ENCODE measurements at places on chromosomes 7 and 10.

DNA sequence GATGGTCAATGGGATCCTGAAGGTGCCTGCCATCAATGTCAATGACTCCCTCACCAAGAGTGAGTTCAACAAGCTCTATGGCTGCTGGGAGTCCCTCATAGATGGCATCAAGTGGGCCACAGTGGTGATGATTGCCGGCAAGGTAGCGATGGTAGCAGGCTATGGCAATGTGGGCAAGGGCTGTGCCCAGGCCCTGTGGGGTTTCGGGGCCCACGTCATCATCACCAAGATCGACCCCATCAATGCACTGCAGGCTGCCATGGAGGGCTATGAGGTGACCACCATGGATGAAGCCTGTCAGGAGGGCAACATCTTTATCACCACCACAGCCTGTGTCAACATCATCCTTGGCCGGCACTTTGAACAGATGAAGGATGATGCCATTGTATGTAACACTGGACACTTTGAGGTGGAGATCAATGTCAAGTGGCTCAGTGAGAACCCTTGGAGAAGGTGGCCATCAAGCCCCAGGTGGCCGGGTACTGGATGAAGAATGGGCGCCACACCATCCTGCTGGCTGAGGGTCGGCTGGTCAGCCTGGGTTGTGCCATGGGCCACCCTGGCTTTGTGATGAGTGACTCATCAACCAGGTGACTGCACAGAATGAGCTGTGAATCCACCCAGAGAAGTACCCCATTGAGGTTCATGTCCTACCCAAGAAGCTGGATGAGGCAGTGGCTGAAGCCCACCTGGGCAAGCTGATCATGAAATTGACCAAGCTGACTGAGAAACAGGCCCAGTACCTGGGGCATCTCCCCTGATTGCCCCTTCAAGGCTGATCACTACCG lies 63.0 kb upstream of the ANTXRL start:
- DNase-seq: no peak

DNA sequence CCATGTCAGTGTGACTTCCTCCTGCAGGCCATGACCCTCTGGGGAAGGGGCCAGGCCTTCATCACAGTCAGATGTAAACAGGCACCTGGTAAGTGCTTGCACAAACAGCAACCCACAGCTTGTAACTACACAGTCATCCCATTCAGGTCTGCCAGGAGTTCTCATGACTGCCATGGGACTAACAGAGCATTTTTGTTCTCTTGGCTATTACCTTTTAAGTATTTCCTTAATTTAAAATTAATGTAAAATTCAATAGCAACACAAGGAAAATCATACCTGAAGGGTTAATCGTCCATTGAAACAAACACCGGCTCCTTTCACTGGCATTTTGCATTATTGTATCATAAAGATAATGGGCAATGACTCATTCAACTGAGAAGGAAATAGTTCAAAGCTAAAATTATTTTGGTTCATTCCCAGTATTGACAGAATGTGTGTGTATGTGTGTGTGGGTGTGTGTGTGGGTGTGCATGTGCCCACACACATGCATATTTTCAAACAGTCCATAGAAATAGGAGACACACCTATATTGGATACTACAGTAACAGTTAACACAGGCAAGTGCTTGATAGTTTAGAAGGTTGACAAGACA lies 307.9 kb downstream of the WDR11 start:
- peak; percentile 68 for DNase-seq

GRCh38 chr7:136133551-136133950 lies 156.4 kb upstream of the MTPN start:
- DNase-seq: no peak

- DNase-seq: no peak
These were observed 145.6 kb downstream of the RELN start for GRCh38 chr7:103843689-103844480.

GRCh38 chr7:94912085-94912484 lies 4.7 kb downstream of the PPP1R9A start:
- DNase-seq: no peak

GRCh38 chr10:116451711-116452337 lies 24.2 kb downstream of the PNLIPRP3 start:
- DNase-seq: no peak

DNA sequence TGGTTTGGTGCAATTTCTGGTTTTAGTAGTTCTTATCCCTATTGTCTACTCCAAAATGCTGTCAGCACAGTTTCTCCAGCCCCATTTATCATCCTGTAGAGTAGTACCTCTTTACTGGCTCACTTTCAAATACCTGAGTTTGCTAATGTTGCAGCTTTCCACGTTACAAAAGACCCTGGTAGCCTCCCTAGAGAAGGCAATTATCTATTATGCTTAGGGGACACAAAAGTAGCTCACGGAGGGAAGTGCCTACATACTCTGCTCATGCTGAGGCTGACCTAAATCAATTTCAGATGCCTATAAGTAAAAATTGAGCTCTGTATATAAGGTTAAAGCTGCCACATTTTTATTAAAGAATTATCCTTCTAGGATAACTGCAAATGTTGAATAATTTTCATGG lies 603.6 kb downstream of the CNTNAP2 start:
- no peak for DNase-seq

- no peak for DNase-seq
These were observed 445.1 kb downstream of the PLXNA4 start for GRCh38 chr7:132131196-132131595.

GRCh38 chr10:79149662-79150443 lies 81.1 kb downstream of the ZMIZ1 start:
- DNase-seq: no peak

DNA sequence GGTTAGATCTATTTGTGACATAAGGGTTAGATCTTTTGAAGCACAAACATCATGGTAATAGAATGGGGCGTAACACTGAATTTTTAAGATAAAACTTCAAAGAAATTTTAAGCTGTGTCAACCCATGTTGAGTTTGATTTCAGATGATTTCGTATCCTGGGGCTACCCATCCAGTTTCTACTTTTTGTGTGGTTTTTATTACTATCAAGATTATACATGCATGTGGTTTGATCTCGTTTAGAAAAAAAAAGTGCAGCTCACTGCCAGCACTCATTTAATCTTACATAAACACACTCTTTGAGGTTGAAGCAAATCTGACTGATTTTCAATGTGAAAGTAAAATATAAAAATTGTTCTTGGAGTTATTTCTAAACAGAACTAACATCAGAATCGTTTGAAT lies 140.8 kb upstream of the GRB10 start:
- no peak for DNase-seq

- no peak for DNase-seq
These were observed 312.5 kb downstream of the PPP1R3A start for GRCh38 chr7:113606325-113606724.

DNA sequence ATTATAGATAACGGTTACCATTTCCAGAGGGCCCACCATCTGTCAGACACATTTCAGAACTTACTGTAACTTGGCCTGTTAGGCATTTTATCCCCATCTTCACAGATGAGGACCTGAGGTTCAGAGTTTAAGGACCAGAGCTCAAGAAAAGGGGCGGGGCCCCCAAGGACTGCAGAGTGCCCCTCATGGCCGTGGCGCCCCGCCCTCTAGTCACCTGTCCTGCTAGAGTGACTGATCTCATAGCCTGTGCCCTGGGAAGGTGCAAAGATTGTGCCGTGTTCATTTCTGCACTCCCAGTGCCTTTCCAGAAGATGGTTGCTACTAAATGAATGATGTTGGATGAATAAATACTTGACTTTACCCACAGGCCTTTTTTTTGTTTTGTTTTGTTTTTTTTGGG lies 107.0 kb downstream of the XRCC2 start:
- DNase-seq: no peak

- DNase-seq: no peak
These were observed 135.2 kb downstream of the CUX1 start for GRCh38 chr7:101952355-101953247.

GRCh38 chr10:34031400-34031799 lies 696.9 kb upstream of the NRP1 start:
- no peak for DNase-seq

GRCh38 chr10:91172348-91172747 lies 48.1 kb upstream of the PCGF5 start:
- DNase-seq: no peak

DNA sequence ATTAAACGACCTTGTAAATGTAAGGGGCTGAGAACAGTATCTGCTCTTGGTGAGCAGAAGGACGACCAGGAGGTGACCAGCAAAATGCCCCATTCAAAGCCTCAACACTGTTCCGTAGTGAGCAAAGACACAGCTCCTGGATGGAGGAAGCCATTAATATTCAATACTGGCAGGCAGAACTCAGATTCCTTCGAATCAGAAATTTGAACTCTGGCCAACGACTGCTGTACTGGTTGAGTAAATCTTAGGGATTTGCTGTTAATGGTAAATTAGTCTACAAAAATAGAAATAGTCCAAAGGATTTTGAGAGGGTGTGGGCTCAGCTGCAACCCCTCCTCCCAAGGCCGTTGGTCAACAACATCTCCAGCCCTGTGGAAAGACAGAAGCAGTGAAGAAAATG lies 130.5 kb upstream of the PFKP start:
- no peak for DNase-seq

- no peak for DNase-seq
These were observed 559.7 kb upstream of the MGMT start for GRCh38 chr10:128907155-128907941.

DNA sequence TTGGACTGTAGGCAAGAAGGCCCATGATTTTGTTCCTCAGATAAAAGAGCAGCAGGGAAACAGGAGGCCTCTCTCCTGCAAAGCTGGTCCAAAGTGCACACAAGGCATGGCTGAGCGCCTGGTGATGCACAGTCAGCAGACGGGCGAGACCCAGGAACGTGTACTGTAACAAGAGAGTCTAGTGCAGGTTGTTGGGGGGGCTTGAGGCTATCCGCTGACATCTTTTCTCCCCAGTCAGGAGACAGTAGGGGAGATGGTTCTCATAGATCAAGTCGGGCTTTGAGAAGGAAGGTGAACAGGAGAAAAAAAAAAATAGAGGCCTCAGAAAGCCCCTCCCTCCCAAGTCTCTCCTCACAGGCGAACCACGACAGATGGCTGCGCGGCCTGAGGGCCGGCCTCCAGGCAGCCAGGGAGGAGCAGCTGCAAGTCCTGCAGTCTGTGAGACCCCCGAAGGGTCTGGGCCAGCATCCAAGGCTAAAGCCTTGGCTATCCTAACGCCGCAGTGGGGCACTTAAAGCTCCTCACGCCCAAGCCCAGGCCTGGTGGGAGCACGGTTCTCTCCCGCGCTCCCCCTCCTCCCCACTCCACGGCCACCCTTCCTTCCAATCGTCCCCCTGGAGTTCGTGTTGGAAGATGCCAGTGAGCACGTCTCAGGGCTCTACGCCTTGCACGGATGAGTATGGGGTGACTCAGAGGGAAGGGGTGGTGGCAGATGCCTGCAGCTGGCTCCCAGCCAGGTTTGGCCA lies 68.3 kb downstream of the PRKAG2 start:
- peak; percentile 89 for DNase-seq

DNA sequence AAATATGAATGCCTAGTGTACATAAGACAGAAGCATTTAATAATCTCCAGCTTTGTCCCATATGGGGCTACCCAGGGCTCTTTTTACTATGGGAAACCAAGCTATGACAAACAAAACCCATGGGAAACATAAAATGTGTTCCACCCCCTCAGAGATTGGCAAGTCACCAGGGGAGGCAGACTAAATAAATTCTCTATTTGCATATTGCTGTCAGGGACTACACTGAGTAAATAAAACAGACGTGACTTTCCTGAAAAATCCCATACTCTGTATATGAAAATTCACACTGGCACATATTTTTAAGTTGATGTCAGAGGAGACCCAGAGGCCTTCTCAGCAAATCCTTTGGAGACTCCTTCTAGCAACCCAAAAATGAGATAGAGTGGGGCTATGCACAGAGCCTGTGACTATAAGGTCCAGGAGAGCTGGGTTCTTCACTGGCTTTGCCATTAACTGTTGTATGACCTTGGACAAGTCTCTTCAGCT lies 44.0 kb upstream of the HPSE2 start:
- peak; percentile 45 for DNase-seq

GRCh38 chr10:21975378-21975990 lies 28.0 kb downstream of the DNAJC1 start:
- DNase-seq: peak; percentile 96

- DNase-seq: no peak
These were observed at the start of gene ITIH5 for GRCh38 chr10:7666253-7667023. TSS of gene ITIH5 (minus strand) at chr10:7666966. CDS start at chr10:7666892, 74 bp downstream.

DNA sequence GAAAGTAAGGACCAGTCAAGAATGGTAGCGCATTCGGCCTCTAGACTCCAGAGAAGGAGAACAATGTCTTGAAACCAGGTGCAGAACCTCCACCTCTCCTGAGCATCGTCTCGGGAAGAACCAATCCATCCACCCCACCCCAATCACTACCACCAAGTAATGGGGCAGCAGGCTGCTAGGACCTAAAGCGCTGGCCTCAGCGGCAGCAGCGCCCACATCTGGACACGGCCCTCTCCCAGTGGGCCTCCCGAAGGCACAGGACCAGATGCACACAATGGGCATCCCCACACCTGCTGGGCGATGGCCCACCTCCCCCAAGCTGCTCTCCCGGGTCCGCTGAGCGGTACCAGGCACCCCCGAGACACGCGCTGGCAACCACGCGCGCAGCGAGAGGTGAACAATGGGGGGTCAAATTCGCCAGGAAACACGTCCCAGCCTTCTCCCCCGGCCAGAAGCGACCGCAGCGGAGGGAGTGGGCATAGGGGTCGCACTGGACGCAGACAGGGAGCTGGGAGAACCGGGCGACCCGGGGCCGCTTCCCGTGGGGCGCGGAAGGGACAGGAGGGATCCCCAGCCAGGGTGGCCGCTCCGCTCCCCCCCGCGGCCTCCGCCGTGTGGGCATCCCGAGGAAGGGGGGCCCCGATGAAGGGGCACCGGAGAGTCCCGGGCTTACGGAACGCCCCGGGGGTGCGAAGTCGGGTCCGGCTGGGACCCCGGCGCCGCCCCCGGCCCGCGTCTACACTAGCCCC lies 506 bp downstream of the CTTNBP2 start:
- DNase-seq: peak; percentile 61

DNA sequence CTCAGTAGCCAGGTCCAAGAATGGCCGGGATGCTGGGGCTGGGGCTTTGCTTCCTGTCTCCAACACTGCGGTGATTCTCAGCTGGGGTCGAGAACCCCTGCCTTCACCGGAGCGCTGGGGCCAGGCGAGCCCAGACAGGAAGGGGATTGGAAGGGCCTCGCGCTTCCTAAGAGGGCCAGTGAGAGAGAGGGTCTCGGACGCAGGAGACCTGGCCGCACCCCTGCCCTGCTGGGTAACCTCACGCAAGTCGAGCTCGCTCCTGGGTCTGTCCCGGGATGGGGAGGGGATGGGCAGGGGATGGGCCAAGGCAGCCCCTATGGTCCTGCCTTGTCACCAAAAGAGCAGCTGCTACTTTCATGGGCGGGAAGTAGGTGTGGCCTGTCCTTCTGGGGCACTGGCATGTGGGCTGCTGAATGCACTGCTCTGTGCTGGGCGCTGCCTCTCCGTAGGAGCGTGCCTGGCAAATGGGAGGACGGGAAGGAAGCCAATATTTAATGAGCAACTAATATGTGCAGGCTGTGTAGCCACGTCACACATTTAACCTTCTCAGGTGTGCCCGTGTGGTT lies 20.0 kb downstream of the KCNK18 start:
- DNase-seq: peak; percentile 61

- DNase-seq: no peak
These were observed 3.2 kb downstream of the IL6 start for GRCh38 chr7:22730066-22730710.

- DNase-seq: no peak
These were observed 167.5 kb downstream of the RNLS start for GRCh38 chr10:88415533-88416130.
